ENCODE measurements at places on chromosomes 2 and 18.

DNA sequence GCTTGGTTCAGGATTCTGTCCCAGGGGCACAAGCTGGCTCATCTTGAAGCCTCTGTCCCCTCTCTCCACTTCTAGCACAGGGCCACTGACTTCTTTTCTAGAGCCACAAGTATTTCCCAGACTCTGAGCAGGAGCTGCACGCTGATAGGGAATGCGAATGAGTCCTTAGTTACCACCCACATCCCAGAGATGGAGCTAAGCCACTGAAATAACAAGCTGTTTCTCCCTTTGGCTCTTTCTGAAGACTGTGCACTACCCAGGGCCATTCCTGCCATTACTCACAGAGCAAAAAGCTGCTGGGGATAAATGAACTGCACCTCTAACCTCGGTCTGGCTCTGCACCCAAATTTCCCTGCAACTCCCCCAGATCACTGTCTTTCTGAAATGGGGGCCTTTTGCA, 70.6 kb downstream of the TSN start:
- DNase-seq = no peak

DNA sequence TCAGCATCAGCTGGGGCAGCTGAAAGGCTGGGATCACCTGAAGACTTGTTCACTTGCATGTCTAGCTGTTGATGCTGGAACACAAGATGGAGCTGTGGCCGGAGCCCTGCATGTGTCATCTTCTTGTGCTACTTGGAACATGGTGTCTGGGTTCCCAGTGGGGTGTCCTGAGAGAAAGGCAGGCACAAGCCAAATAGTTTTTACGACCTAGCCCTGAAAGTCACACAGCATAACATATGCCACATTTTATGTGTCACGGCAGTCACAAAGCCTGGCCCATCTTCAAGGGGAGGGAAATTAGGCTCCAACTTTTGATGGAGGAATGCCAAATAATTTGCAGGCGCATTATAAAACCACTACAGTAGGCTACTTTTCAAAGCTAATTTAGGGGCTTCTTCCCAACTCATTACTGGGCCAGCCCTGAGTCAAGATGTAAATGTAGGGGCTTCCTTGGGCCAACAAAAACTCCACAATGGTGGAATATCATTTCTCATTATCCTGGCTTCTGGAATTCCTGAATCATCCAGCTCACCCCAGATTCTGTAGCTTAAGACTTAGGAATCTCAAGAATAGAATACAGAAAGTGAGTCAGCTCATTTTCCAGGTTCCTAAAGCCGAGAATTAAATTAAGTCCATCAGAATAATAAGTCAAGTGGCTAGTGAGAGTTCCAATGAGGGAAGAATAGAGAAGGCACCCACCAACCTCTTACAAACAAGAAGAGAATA, 543.0 kb downstream of the TNS1 start:
- DNase-seq = no peak

- no peak for DNase-seq
Measured at GRCh38 chr2:236168110-236169080, at the start of gene GBX2. Gene GBX2, minus strand, starts transcription at chr2:236168386. Its CDS starts 415 bp downstream, at chr2:236167971.

DNA sequence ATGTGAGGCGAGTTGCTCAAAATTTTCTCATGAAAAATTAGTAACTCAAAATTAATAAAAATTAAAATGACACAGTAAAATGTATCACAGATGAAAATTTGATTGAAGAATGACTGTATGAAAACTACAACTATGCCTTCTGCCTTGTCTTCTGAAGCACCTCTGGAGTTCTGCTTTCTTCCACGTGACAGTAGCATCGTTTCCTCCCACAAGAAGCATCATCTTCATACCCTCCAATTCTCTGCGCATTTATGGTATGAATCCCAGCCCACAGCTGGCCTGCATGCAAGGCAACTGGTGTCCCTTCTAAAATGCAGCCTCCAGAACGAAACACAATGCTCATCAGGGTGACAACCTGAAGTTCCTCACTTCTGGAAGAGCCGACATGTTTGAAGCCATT, 189.9 kb downstream of the MYO1B start:
- DNase-seq = no peak

DNA sequence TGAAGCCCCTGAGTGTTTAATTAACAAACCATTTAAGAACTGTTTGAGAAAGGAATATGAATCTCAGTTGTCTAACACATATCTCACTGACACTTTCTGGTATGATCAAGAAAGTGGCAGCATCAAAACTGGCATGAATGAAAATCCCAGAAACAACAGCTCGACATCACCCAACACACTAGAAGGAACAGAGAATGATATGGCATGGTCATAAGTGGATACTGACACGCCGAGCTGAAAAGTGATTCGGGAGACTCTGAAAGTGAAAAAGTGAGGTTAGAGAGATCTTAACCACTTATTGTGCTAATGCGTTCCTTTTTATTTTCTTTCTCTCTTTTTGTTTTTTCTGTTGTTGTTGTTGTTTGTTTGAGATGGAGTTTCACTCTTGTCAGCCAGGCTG, 37.9 kb downstream of the MRPL35 start:
- DNase-seq = no peak

DNA sequence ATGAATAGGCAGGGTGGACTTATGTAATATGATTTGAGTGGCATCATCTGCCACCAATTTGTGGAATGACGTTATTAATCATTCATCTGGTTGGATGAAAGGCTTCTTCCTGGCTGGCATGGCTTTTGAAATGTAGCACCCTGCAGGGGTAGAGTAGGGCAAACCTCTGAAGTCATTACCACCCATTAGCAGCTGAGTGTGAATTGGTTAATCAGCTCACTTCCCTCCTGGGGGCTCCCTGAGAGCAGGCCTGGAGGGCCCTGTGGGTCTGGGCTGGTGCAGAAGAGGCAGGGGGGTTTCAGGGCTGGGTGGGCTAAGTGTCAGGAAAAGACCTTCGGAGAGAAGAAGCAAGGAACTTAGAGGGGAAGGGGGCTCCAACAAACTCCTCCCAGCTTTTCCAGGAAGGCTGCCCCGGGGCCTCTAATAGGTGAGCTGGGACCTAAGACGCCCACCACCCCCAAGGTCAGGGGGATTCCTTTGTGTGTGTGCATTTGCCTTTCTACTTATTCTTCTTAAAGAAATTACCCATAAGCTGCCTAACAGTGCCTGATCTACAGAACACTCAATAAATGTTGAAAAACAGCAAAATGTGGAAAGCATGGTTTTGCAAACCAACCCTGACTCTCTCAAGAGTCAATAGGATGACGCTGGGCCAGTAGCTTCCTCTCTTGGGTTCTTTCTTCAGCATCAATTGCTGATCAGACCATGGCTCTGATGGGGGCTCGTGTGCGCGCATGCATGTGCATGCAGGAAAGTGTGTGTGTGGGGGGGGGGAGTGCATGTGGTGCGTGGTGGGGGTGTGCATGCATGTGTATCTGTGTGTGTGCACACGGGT, 49.7 kb upstream of the ZNF516 start:
- DNase-seq = no peak

GRCh38 chr18:23213200-23213599, 77.9 kb downstream of the CABLES1 start:
- no peak for DNase-seq

- DNase-seq = no peak
Measured at GRCh38 chr2:145597809-145598208, 1077.9 kb upstream of the ZEB2 start.

DNA sequence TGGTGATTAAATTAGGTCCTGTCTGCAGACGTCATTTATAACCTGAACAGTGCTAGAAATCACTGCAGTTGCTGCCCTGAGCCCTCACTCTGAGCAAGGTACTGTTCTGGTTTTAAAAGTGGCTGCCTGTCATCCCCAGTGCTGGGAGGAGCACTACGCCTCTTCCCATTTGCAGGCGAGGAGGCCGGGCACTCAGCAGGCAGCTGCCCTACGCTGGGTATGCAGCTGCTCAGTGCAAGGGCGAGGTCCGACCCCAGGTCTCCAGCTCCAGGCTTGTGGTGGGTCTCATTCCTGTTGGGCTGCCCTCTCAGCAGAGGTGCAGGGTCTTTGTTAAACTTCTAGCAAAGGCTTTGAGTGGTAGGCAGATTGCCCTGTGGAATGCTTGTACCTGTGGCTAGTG, 15.7 kb downstream of the CNDP2 start:
- no peak for DNase-seq

GRCh38 chr2:123746006-123746405, 279.1 kb upstream of the CNTNAP5 start:
- DNase-seq = no peak

DNA sequence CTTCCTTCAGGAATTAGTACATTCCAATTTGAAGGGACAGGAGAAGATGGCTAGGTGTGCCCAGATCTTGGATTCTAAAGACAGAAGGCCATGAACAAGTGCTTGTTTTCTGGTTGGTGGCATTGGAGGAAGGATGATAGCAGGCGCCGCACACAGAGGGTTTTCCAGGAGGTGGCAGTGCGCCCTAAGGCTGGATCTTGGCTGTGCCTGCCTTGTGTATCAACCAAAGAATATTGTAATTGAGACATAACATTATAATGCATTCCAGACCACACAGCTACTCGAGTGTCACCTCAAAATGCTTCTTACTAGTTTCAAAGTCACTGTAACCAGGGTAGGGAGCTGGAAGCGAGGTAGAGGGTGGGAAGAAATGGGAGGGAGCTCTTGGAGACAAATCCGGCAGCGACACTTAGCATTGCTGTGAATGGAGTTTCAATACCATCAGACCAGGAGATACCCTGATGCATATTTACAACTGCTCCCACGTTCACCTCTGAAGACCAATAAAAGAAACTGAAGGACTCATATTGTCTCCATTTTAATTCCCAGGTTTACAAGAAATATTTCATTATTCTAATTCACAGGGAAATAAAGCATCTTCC, 42.5 kb downstream of the CPO start:
- DNase-seq = peak; percentile 57

GRCh38 chr2:70475266-70475665, 78.4 kb downstream of the TGFA start:
- DNase-seq = no peak

- no peak for DNase-seq
Measured at GRCh38 chr18:39274535-39274934, 1708.9 kb upstream of the CELF4 start.

- no peak for DNase-seq
Measured at GRCh38 chr2:203399031-203399430, 70.8 kb downstream of the ABI2 start.

GRCh38 chr2:139946690-139947089, 1166.5 kb upstream of the NXPH2 start:
- no peak for DNase-seq

- no peak for DNase-seq
Measured at GRCh38 chr18:22005191-22005841, 164.1 kb upstream of the GATA6 start.

GRCh38 chr2:45337481-45337880, 273.6 kb downstream of the SRBD1 start:
- DNase-seq = no peak

GRCh38 chr2:56118474-56118873, 65.3 kb upstream of the CCDC85A start:
- DNase-seq = no peak

DNA sequence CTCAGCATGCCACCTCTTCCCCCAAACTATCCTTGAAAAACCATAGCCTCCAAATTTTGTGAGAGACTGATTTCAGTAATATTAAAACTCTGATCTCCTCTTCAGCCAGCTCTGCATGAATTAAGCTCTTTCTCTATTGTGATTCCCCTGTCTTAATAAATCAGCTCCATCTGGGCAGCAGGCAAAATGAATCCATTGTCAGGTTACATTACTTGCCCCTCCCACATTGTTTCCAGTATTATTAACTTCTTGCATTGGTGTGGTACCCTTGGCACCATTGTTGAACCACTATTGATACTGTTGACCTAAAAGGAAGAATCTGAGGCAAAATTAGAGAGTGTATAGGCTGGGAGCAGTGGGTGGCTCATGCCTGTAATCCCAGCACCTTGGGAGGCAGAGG, 512.2 kb upstream of the VRK2 start:
- DNase-seq = no peak

DNA sequence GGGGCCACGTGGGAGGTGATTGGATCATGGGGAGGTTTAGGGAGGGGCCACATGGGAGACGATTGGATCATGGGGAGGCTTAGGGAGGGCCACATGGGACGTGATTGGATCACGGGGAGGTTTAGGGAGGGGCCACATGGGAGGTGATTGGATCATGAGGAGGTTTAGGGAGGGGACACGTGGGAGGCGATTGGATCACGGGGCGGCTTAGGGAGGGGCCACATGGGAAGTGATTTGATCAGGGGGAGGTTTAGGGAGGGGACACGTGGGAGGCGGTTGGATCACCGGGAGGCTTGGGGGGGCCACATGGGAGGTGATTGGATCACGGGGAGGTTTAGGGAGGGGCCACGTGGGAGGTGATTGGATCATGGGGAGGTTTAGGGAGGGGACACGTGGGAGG, 22.5 kb upstream of the SALL3 start:
- no peak for DNase-seq

GRCh38 chr2:223601932-223602666, at the start of gene SCG2:
Gene SCG2, minus strand, starts transcription at chr2:223602361. Its CDS starts 3,079 bp downstream, at chr2:223599282.
- DNase-seq = peak; percentile 7

DNA sequence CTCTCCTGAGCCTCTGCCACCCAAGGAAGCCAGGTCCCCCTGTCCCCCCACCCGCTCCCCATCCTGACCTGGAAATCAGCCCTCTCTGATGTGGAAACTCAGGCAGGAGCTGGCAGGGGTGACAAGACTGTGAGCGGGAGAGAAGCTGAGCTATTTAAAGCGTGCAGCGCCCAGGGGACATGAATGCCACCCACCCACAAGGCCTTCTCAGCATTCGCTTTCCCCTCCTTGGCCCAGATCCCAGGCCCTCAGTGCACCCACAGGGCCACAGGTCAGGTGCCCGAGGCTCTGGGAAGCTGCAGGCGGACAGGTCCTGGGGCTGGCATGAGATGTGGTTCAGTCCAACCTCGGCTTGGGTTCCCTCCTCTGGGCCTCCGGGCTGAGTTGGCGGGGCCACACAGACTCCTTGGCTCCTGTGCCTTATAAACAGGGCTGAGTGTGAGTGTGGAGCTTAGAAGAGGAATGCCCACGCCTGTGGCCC, 168.3 kb downstream of the SMAD7 start:
- DNase-seq = no peak

All from stimulated activated CD4-positive, alpha-beta T cell treated with anti-CD3 and anti-CD28 coated beads, Interleukin-4, amount 100 ng/mL, for 24 hours (primary cell).